Foreskin fibroblast (primary cell): ENCODE measurements at places on chromosomes 13 and 19.

- peak; percentile 20 for DNase-seq
These were observed 37.5 kb downstream of the TSSK6 start for GRCh38 chr19:19477705-19478383.

DNA sequence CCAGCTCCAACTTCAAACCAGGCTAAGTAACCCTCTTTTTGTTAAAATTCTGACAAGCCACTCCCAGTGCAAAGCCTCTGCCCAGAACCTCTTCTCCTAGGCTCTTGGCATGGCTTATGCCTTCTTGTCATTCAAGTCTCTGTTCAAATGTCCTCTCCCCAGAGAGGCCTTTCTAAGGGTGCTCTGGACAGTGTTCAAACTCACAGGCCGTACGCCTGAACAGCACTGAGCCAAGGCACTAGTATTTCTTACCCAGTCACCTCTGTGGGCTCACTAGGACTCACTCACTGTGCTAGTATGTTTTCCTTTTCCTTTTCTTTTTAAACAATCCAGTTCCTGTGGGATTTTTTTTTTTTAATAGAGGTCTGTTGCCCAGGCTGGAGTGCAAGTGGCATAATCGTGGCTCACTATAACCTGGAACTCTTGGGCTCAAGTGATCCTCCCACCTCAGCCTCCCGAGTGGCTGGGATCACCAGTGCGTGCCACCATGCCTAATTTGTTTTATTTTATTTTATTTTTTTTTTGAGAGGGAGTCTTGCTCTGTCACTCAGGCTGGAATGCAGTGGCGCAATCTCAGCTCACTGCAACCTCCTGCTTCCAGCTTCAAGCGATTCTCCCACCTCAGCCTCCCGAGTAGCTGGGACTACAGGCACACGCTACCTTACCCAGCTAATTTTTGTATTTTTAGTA, 2.3 kb upstream of the ASF1B start:
- no peak for DNase-seq

DNA sequence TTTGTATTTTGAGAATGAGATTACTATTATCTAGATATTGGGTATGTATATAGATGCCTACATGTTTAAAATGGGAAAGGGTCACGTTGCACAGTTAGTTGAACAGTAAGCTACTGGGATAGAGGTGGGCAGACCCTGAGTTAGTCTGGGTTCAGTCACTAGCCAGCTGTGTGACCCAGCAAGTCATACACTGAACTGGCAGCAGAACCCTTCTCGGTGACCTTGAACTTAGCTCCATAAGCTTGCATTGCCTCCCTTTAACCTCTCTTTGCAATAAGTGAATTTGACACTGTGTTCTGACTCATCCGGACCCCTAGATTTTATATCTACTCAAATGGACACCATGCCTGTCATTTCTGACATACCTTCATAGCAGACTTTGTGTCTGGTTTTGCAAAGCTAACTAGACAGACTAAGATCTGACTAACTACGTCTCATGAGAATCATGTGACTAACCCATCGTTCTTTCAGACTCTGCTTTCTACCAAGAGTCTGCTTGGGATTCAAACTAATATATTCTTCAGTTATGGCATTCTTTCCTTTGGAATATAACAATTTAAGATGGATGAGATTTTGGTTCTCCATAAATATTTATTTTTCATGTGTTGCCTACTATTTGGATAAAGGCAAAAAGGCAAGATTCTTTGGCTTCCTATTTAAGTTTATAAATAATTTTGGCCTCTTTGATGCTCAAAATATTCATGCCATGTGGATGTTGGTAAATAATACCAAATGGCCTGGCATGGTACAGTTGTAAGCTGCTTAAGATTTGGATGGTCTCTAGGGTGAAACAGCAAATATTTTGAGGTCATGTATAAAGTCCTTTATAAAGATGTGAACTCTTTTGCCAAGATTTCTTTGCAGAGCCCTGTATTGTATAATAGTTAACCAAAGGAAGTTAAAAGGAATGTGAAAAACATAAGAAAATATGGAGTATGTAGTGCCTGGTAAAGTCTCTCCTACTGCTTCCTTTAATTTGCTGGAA, 159.3 kb downstream of the ITGBL1 start:
- DNase-seq = peak; percentile 16

DNA sequence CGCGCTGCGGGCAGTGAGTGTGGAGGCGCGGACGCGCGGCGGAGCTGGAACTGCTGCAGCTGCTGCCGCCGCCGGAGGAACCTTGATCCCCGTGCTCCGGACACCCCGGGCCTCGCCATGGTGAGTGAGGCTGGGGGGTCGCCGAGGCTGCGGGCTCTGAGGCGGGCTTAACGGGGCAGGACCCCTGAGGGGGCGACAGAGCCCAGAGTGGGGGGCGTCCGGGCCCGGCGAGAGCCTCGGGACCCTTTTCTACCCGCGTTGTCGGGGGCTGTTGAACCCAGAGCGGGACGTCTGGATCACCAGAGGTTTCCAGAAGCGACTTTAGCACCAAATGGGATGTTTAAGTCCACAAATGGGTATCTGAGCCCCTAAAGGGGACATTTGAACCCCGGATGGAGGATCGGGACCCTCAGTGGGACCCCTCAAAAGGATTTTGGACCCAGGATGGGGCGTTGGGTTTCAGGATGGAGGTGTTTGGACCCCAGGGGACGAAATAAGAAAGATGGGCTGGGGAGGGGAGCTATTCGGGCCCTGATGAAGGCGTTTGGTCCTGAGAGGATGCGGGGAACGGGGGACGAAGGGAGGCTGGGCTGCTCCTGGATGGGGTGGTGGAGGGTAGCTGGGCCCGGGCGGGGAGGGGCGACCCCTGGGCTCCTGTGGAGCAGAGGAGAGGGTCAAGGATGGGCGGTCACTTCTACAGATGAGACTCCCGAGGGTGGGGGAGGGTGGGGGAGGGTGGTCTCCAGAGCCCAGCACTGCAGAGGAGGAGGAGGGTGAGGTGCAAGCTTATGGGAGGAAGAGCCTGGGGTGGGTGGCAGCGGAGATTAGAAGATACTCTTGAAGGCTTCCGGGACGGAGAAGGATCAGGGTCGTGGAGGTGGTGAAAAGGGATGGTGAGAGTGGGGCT, at the start of gene CALM3:
CALM3 (plus strand) TSS at position 13 of the 907 bp plus-strand sequence; CDS start at position 118, 105 bp downstream.
- peak; percentile 46 for DNase-seq

DNA sequence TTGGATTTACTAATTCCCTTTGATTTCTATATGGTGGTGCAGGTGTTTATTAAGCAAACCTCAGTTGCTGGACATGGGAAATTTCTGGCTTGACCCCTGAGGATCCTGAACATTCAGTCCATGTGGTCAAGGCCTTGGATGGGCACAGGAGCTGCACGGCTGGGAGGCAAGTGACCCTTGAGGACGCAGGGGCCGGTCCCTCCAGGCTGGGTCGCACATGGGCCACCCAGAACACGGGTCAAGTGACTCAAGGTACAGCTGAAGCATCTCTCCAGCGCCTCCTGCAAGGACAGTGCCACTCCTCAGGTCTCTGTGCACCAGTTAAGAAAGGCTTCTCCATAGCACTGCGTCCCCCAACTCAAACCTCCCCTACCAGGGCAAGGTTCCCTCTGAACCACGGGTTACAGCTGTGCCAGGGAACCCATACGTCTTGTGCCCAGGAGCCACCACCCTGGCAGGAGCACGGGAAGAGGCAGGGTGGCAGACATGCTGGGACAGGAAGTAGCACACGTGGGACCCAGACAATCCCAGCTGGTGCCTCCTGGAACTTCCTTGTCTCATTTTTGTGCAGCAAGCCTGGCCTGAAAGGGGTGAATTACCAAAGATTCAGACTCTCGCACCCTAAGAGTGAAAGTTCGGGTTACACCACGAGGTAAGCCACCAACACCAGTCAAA, 93.1 kb downstream of the SPACA7 start:
- DNase-seq = no peak

- DNase-seq = no peak
These were observed 524.2 kb upstream of the NBEA start for GRCh38 chr13:34417896-34418295.

- no peak for DNase-seq
These were observed 218.0 kb downstream of the RGCC start for GRCh38 chr13:41675306-41675705.

GRCh38 chr19:33728141-33728540, 68.5 kb upstream of the KCTD15 start:
- DNase-seq = no peak

DNA sequence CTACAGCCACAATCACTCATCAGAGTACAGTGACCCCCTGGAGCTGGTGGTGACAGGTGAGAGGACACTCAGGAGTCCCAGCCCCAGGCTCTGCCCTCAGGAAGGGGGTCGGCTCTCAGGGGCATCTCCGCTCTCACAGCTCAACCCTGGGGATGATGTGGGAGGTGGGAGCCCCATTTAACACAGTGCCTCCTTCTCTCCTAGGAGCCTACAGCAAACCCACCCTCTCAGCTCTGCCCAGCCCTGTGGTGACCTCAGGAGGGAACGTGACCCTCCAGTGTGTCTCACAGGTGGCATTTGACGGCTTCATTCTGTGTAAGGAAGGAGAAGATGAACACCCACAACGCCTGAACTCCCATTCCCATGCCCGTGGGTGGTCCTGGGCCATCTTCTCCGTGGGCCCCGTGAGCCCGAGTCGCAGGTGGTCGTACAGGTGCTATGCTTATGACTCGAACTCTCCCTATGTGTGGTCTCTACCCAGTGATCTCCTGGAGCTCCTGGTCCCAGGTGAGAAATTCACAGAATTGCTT, 1.0 kb downstream of the LILRA2 start:
- DNase-seq = no peak

DNA sequence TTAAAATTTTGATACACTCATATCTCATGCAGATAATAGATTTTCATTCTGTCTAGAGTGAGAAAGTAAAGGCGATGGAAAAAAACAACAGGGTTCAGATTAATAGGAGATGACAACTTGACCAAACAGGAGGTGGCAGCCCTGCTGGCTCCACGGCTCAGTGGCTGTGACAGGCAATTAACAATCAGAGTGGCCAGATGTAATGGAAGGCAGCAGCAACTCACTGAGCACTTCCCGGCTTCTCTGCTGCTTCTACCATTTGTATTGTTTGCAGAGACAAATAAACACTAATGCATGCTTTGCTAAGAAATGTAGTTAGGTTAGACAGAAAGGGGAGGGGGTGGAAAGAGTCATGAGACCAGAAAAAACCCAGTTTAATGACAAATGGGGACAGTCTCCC, 473.0 kb upstream of the SLC10A2 start:
- no peak for DNase-seq

DNA sequence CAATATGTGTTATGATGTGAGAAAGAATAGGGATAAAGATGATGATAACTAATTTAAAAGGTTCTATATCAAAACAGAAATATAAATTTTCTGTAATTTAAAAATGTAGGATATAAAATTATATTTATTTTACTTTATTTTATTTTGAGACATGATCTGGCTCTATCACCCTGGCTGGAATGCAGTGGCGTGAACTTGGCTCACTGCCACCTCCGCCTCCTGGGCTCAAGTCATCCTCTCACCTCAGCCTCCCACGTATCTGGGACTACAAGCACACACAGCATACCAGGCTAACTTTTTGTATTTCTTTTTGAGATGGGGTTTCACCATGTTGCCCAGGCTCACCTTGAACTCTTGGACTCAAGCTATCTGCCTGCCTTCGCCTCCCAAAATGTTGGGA, 214.9 kb upstream of the SLITRK1 start:
- no peak for DNase-seq

DNA sequence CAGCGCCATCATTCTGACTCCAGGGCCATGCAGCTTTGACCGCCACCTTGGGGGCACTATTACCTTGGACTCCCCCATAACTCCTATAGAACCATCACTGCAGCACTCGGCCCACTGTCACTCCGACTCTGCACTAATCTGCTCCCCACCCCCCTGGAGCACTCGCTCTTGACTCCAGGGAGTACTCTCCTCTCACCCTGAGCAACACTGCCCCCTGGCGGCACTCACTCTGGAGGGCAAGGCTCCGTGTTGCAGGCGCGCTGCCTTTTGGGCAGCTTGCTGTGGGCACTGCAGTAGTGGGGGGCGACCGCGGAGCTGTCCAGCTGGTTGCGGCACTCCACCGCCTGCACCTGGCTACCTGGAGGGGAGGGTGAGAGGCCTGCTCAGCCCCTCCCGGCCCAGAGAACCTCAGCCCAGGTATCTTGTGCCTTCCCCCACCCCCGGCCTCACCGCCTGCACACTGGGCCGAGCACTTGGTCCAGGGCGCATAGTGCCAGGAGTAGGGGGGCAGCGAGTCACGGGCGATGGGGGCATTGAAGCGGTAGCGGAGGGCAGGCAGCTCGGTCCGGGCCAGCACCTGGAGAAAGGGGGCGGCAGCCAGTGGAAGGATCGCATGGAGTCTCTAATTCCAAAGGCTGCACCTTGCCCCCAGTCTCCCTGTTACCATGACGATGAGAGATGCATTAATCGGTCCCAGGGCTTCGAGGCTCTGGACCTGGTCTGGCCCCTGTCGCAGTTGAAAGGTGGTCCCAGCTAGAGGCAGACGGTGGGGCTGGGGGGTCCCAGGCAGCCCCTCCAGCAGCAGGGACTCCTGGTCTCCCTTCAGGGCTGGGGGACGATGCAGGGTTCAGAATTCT, 8.9 kb upstream of the MYO1F start:
- no peak for DNase-seq

DNA sequence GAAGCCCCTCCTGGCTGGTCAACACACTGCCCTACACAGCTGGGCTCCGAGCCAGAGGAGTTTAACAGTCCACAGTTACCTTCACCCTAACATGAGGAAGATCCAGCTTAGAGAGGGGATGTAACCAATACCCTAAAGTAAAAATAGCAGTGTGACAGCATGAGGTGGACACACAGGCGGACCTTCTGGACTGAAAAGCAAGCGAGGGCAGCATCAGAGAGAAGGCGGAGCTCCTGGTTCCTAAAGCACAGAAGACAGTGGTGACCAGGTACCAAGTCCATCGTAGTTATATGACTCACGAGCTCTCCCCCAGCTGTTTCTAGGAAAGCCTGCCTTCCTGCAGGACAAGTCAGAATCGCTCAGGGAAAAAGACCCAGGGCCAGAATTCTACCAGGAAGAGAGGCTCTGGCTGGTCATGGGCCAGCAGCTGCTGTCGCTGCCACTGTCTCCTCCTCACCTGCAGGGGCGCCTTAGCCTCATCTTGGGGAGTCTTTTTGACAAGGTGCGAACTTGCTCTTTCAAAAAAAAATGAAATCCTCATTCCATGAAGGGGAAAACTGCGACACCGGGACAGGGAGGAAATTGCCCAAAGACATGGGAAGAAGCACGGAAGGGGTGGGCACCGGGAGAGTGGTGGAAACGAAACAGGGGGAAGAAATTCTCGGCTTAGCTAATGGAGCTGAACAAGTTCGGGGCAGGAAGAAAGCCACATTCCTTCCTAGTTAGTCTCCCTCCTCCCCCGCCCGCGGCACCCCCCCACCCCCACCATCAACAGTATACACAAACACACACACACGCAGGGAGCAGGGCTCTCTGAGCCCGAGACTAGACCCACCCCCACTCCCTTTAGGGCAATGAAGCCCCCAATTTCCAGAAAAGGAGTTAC, 1.7 kb downstream of the ELL start:
- peak; percentile 87 for DNase-seq

GRCh38 chr13:106852436-106852835, 284.5 kb upstream of the ARGLU1 start:
- DNase-seq = no peak

DNA sequence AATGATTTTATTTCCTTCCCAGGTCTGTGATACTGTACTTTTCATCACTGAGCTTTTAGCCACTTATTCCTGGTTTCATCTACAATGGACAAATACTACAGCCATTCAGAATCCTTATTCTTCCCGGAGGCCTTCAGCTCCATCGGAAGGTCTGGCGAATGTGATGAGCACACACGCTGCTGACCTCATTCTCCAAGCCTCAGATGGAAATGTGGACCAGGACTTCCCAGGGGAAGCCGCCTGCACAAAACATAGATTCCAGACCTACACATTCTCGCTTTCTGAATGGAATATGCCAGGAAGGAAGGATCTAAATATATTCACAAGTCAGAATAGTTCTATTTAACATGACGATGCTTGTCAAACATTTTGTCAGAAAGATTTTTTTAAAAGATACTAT, 75.6 kb downstream of the CDADC1 start:
- DNase-seq = no peak
